ENCODE measurements at places on chromosomes 5 and 9.
A peak's percentile ranks its signal among the peaks of the same experiment; 100 is the strongest.

GRCh38 chr5:35753500-35753899 lies 103.2 kb upstream of the IL7R start:
- no peak for ATAC-seq

GRCh38 chr5:3778000-3778550 lies 182.4 kb downstream of the IRX1 start:
- ATAC-seq: no peak

DNA sequence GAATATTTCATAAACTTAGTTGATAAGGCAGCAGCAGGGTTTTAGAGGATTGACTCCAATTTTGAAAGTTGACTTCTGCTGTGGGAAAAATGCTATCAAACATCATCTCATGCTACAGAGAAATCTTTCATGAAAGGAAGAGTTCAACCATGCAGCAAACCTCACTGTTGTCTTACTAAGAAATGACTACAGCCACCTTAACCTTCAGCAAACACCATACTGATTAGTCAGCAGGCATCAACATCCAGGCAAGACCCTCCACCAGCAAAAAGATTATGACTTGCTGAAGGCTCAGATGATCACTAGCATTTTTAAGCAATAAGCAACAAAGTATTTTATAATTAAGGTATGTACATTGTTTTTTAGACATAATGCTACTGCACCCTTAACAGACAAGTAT lies 7.6 kb downstream of the TMEM174 start:
- ATAC-seq: no peak

DNA sequence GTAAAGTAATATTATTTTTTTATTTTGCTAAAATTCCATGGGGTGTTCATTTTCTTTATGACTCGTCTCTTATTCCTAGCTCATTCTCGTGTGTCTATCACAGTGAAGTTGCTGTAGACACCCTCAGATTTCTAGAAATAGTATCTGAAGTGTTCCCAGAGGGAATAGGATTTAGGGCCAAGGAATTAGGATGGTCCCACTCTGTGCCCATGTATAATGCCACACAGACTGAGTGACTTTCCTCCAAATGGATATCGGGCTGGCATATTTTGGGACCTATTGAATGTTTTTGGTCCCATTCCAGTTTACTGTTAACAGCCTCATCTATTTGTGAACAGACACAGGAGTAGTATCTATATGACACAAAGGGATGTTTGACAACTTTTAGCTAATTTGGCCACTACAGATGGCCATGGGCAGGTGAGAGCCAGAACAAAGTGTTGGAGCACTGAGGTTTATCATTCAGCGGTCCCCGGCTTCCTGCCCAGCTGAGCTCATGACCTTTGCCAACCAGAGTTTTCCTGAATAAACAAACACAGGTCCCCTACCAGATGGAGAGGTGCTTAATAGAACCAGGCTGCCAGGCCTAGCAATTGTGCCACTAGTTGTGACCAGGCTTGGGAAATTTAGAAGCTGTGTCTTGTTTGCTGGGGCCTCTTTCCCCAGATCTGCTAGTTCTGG lies 46.9 kb downstream of the MAP1B start:
- ATAC-seq: no peak

DNA sequence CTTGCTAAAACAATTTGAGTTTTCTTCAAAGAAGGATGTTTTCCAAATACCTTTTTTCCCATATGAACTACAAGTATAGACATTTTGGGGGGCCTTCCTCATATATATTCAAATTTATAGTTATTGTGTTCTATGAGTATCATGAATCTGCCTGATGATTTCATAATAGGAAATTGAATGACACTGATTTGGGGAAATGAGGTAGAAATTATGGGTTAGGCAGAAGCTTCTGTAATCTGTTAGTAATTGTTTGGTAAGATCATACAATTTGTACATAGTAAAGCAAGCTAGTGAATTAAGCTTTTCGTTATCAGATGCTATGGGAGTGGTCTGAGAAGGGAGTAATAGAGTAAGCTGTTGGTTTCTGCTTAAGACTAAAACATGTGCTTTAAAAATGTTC lies 98.0 kb downstream of the TRIO start:
- no peak for ATAC-seq

DNA sequence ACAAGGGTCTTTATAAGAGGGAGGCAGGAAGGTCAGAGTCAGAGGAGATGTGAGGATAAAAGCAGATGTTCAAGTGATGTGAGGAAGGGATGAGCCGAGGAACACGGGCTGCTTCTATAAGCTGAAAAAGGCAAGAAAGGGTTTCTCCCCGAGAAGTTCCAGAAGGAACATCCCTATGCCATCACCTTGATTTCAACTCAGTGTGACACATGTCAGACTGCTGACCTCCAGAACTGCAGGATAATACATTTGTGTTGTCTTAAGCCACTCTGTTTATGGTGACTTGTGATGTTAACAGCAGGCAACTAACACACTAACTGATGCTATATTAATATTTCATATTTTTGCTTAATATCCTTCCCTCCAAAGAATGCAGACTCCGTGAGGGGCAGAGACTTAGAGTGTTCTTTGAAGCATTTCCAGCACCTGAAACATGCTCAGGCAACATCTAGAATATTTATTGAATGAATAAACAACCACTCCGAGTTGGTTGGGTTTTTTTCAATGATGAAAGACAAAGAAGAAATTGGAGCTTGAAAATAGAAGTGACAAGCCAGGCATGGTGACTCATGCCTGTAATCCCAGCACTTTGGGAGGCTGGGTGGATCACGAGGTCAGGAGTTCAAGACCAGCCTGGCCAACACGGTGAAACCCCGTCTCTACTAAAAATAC lies 77.6 kb upstream of the ADRA1B start:
- no peak for ATAC-seq

- no peak for ATAC-seq
These were observed 19.0 kb upstream of the N4BP3 start for GRCh38 chr5:178094345-178094744.

DNA sequence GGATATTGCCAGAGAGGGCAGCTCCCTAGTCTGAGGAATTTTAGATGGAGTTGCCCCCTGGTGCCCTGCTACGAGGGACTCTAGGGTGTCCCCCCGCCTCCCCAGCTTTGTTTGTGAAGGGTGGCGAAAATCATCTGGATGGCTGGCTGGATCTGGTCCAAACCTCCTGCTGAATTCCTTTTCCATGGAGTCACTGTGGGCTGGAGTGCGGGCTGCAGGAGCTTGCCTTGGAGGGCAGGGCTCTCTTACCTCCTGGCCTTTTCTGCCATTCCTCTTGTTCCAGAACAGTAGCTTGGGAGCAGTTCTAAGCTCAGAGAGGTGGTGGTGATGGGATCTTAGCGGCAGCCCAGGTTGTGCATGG lies 2.1 kb downstream of the SYNPO start:
- ATAC-seq: no peak

DNA sequence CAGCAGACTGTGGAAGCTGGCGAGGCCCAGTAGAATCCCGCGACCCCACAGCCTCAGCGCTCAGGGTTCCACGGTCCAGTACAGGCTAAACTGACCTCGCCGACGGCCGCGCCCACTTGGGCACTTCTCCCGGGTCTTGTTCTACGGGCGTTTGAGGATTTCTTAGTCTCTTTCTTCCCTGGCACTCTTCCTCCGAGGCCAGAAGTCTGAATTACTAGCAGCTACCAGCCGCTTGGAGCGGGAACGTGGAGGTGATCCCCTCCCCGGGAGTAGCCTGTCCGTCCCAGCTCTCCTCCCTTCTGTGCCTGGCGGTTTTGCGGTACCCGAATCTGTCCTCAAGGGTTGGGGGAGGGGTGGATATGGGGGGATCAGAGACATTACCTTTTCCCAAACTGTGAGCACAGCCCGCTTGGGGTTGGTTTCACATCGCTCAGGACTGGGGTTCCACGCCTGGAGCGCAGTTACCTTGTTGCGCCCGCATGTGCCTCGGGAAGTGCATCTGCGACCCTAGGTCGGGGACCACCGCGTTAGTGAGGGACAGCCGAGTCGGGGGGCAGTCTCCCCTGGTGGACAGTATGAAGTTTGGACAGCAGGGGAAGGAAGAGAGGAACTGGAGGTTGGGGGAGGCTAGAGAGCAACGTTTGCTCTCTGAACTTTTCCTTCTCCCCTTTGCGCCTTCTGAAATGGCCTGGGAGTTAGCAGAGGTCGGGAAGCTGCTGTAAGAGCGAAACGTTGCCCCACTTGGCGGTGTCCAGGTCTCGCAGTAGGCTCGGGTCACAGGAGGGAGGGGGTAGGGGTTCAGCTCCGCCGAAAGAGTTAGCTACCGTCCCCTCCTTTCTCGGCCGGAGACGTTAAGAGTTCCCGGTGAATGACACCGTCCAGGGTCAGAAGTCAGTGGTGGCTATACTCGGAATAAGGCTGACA lies 190.8 kb downstream of the MEF2C start:
- no peak for ATAC-seq

DNA sequence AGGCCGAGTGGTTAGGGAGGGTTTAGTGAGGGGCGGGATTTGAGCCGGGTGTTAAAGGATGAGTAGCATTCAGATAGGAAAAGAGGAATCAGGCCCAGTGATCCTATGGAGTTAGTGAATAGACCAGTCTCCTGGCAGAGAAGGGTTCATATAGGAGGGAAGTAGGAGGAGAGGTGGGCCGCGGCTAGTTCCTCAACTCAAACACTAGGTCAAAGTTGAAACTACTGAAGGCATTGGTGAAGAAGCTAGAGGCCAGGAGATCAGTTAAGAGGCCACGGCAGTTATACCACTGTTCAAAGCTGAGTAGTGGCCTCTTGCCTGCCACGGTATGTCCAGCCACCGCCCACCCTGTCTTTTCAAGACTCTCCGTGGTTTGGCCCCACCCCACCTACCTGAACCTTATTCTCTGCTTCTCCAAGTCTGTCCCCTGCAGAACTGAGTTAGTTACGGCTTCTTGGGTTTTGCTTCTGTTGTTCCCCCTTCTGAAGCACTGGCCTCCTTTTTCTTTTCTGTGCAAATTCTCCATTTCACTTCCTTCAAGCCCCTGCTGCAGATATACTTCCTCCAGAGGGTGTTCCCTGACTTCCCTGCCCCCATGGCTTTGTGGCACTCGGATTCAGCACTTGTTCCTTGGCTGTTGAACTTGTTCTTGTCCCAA lies 1.8 kb downstream of the ZBTB34 start:
- no peak for ATAC-seq

- no peak for ATAC-seq
These were observed 24.6 kb upstream of the GALNT10 start for GRCh38 chr5:154165886-154166285.

GRCh38 chr5:56876327-56876726 lies 33.1 kb upstream of the SETD9 start:
- ATAC-seq: no peak

GRCh38 chr9:79764374-79764773 lies 192.6 kb downstream of the TLE4 start:
- ATAC-seq: no peak

GRCh38 chr5:1010181-1010510 lies 1.5 kb downstream of the NKD2 start:
- ATAC-seq: no peak

GRCh38 chr9:69946800-69947437 lies 96.7 kb upstream of the MAMDC2 start:
- no peak for ATAC-seq

DNA sequence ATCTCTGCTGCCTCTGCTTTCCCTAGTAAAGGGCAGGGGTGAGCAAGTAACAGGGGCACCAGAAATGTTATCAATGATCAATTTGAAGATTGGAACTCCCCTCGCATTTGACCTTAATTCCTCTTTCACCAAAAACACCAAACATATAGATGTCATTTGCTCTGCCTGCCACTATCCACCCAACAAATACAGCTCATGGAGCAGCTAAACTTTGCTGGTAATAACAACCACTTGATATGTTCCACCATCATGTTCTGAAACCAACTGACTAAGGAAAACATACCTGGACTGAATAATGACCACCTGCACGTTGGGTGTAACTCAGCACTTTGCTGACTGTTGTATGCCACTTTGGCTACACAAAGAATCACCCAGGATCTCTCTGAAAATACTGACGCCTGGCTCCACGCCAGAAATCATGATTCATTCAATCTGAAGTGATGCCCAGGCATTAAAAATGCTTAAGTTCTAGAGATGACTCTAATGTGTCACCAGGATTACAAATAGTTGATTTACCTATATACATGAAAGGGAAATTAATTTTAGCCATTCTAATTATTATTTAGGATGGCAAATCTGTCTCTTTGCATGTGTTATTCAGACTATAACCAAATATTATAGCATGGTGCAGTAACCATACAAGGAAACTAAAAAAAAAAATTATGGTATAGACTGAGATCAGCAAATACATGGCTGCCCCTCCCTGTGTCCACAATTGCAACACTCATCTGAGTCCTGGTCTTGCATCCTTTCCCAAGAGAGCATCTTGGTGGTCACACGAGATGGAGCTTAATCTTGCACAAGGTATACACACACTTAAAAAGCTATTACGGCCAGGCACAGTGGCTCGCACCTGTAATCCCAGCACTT lies 43.1 kb upstream of the TTC39B start:
- no peak for ATAC-seq

DNA sequence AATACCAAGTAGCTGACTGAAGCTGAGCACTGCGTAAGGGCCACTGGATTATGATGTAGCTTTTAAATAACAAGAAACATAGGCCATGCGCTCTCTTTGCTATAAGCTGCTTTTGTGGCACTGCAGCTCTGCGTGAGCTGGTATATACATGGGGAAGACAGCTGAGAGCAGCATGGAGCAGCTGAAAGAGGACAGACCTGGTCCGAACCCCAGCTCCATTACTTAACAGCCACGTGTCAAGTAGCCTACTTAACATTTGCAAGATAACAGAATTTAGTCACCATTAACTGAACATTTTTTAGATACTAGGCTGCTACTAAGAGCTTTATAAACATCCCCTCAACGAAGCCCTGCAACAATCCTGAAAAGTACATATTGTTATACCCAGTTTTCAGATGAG lies 69.3 kb downstream of the PTPN3 start:
- ATAC-seq: no peak

DNA sequence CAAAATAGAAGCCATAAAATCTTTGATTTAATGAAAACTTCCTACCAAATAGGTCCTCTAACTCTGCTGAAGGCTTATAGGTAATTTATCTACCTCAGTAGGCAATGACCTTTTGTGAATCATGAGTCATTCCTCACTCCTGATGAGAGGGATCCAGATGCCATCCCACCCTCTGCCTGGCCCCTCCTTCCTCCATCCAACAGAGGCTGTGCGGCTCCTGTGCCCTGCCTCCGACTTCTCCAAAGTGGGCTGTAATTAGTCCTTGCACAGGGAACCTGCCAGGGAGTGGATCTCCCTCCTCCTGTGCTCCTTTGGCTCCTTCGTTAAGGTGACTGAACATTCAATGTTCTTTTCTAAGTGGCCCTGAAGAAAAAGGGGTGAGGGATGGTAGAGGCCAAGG lies 213.9 kb upstream of the TBCA start:
- no peak for ATAC-seq

DNA sequence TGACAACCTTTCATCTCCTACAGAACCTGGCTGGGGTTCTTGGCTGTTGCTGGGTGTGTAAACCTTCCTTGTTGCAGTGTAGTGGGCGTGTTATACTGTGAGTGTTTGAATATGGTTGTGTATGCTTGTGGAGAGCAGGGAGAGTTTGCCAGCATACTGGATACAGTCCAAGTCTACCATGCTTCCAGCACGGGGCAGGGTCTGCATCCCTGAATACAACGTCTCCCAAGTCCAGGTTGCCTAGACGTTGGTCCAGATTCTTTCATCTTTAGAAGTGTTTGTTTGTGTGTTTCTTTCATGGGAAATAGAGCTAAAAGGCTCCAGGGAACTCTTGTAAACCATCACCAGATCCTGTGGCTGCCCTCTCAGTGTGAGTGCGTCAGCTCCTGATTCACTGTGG lies 46.4 kb downstream of the SYK start:
- no peak for ATAC-seq

- peak; percentile 63 for ATAC-seq
These were observed 21.5 kb downstream of the GFRA3 start for GRCh38 chr5:138252944-138253343.

Measured in stimulated activated memory B cell treated with anti-CD40 and anti-IgM and Interleukin-4, amounts not matched to agents 10 μg/mL and 1 μg/mL and 100 μg/mL, for 72 hours (primary cell).